ENCODE measurements at places on chromosomes 12 and 14.

GRCh38 chr12:45503899-45504298 lies 225.6 kb upstream of the ARID2 start:
- no peak for DNase-seq

GRCh38 chr14:99159341-99160340 lies 112.4 kb downstream of the BCL11B start:
- no peak for DNase-seq

DNA sequence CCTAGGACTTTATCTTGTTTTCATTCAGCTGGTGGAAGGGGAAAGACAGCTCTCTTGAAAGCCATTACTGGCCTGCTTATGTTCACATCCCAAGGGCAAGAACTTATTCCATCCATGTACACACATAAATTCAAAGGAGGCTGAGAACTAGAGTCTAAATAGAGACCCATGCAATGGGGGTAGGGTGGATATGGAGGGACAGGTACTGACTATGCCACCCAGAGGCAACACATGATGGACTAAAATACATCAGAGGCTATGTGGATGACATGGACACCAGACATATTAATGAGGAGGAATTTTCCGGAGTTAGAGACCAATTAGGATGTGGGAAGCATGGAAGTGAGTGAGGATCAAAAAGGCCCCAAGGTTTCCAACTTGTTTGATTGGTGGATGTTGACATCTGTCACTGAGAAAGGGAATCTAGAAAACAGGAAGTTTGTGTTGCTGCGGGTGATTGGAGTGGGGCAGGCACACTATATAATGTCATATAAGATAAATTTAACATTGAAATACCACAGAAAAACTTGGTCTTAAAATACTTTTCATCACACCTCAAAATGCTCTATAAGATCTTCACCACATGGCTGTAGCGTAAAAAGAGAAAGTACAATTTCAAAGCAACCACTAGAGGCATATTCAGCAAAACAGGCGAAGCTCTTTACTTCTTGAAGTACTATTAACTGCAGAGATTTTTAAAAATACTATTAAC lies 130.4 kb downstream of the GRIP1 start:
- DNase-seq: no peak

GRCh38 chr14:31934767-31935266 lies 142.3 kb upstream of the ARHGAP5 start:
- DNase-seq: peak; percentile 58

- DNase-seq: no peak
These were observed 200.4 kb downstream of the PIK3C2G start for GRCh38 chr12:18461758-18462157.

- DNase-seq: no peak
These were observed 807 bp upstream of the SLC16A7 start for GRCh38 chr12:59594943-59595500.

GRCh38 chr14:68331991-68332390 lies 460.9 kb downstream of the ZFP36L1 start:
- no peak for DNase-seq

Measured in tibial nerve (tissue), 4 donors.